ENCODE measurements at places on chromosomes 2 and 18.

- no peak for DNase-seq
Measured at GRCh38 chr18:12003894-12004293, 22.6 kb downstream of the IMPA2 start.

- DNase-seq = no peak
Measured at GRCh38 chr18:45628979-45629958, 14.0 kb downstream of the SLC14A2 start.

DNA sequence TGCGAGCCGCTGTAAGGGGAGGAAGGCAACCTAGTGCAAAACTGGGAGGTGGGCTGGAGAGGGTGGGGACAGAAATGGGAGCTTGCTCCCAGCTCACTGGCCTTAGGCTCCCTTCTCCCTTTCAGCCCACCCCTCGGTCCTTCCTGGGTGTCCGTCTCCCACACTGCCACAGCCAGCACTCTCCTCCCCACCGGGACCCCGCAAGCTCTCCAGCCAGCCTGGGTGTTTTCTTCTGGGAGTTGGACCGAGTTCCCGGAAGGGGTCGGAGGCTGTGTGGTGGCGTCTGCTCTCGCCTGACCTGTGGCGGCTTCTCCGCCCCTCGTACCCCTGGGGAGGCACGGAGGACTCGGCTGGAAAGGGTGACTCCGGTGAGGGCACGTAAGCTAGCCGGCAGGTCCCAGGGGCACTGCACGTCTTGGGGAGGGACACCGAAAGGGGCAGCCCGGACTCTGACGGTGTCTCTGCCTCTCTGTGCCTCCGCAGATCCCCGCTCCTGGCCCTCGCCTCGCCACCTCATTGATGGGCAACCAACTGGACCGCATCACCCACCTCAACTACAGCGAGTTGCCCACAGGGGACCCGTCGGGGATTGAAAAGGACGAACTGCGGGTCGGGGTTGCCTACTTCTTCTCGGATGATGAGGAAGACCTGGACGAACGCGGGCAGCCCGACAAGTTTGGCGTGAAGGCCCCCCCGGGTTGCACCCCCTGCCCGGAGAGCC, 1.1 kb downstream of the LRATD1 start:
- DNase-seq = no peak

- DNase-seq = no peak
Measured at GRCh38 chr2:59044736-59045135, 803.6 kb upstream of the FANCL start.

DNA sequence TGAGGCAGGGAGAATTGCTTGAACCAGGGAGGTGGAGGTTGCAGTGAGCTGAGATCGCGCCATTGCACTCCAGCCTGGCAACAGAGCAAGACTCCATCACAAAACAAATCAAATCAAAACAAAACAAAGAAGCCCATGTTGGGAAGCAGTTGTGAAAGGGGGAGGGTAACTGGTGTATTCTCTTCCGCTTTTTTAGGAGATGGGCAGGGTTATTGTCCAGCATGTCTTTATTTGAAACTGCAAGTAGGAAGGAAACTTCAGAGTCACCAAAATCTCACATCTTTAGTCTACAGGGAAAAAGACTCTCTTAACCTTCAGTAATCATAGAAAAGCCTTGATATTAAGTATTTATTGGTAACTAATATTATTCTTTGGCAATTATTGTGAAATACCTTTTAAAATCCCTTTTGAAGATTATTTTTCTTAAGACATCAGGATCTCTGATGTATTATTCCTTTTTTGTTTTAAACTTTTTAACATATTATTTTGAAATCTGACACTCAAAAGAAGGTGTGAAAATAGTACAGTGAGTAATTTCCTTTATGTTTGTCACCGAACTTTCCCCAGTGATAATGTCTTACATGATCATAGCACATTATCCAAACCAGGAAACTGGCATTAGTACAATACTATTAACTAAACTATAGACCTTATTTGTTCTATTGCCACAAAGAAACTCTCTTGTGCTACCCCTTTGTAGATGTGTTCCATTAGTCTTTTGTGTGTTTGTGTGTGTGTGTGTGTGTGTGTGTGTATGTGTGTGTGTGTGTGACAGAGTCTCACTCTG, 84.3 kb upstream of the LTBP1 start:
- no peak for DNase-seq

DNA sequence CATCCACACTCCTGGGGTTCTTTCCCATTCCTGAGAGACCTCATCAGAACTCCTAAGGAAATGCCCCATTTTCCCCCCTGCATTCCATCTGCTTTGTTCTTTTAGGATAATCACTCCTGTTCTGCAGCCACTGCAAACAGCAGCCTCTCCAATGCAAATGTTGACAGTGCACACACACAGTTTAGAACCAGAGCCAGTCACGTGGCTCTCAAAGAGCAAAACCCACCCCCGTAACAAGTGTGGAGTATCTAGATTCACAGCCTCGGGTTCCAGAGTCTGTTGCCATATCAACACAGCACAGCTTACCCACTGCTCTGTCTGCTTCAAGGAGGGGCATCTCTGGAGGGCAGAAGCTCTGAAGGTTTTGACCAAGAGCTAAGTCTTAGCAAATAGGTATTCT, 180.0 kb downstream of the NAPG start:
- no peak for DNase-seq

DNA sequence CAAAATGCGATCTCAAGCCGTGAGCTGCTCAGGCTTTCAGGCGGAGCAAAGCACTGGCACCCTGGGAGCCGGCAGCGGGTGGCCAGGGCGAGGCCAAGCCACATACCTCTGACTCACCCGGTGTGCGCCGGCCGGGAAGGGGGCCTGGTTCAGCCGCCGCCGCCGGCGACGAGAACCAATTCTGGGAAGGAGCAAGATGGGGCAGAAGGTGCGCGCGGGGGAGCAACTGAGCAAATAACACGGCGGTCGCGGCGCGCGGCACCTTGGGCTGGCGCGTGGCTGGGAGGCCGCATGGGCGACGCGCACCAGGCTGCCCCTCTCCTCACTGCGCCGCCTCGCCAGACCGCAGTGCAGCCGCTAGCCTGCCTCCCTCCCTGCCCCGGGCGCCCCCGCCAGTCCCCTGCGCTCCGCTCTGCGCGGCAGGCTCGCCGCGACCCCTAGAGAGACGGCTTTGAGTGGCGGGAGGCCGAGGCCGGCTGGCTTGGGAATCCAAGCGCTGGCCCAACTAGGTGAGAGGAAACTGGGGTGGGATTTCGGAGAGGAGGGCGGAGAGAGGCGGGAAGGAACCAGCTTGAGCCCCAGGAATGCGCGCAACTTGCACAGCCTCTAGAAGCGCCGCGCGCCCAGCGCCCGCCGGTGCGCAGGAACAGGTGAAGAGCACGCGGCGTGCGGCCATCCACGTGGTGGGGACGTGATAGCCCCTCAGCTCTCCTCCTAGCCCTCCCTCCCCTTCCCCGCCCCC, 3.2 kb downstream of the NRP2 start:
- DNase-seq = peak; percentile 35

GRCh38 chr18:13276530-13277520, 58.3 kb downstream of the LDLRAD4 start:
- DNase-seq = no peak
